Activated naive CD8-positive, alpha-beta T cell treated with anti-CD3 and anti-CD28 coated beads, Interleukin-2, amount 50 U/mL, for 16 hours (primary cell): ENCODE measurements at places on chromosomes 7 and 10.

GRCh38 chr10:63133821-63134557 lies 861 bp downstream of the NRBF2 start:
- DNase-seq = no peak

DNA sequence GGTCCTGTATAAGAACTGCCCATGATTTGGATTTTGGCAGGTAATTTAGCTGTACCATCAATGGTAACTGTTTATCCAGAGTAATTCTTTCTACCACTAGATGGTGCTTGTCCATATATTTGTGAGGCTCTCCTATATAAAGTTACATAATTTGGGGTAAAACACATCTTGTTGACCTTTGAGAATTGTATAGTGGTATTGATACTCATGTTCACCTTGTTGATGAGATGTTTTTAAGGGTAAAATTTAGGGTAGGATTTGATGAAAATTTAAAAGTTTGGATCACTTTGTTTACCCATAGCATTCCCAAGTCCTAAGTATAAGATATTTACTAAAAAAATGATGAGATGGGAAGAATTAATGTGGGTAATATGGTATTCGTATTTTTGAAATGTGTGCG lies 31.6 kb downstream of the ST7 start:
- DNase-seq = no peak

DNA sequence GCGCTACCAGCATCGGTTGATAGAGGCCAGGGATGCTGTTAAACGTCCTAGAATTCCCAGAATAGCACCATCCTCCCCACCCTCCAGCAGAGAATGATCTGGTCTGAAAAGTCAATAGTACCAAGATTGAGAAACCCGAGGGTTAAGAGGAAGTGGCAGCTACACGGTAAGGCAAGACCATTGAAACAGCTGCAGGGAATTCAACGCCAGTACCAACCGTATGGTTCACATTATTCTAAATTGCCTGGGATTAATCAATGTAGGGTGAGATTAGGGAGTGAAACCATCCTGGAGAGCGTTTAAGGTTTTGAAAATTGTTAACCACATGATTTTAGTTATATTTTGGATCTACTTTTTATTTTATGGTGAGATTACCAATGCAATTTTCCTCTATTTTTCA lies 352.2 kb downstream of the PRPF18 start:
- DNase-seq = no peak

- no peak for DNase-seq
Observed at GRCh38 chr7:129123510-129123857, 21.0 kb upstream of the TSPAN33 start.

DNA sequence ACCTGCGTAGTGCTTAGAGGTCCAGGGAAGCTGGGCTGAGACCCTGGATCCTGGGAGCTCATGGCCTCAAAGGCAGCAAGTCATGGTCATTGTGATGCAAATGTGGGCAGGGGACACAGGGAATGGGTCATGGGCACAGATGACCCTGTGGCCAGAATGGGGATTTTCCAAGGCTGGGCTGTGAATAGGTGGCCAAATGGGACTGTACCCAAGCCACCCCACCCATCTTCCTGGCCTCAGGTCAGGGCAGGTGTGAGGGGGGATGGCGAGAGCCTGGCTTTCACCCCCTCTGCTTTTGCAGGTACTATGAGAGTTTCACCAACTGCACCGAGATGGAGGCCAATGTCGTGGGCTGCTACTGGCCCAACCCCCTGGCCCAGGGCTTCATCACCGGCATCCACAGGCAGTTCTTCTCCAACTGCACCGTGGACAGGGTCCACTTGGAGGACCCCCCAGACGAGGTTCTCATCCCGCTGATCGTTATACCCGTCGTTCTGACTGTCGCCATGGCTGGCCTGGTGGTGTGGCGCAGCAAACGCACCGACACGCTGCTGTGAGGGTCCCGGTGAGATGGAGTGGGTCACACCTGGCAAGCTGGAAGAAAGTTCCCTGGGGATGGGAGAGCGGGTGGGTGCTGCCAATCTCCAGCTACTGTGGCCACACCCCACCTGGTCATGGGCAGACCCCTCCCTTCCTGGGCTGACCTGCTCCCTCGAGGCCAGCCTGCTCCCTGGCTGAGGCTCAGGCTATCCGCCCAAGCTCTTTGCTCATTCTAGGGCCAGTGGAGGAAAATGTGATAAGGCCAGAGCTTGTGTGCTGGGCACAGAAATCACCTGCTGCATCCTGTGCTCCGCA lies 25.5 kb downstream of the RAMP3 start:
- no peak for DNase-seq

- DNase-seq = no peak
Observed at GRCh38 chr10:49170632-49171325, 17.4 kb downstream of the TMEM273 start.

DNA sequence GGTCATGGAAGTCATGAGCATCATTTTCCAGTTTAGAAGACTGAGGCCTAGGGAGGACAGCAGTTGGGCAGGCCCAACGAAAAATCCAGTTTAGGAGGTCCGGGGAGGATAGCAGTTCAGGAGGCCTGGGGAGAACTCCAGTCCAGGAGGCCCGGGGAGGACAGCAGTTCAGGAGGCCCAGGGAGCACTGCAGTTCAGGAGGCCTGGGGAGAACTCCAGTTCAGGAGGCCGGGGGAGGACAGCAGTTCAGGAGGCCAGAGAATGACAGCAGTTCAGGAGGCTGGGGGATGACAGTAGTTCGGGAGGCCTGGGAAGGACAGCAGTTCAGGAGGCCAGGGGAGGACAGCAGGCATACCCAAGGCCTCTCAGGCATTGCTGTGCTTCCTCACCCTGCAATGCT lies 453.4 kb downstream of the LRMDA start:
- DNase-seq = no peak

DNA sequence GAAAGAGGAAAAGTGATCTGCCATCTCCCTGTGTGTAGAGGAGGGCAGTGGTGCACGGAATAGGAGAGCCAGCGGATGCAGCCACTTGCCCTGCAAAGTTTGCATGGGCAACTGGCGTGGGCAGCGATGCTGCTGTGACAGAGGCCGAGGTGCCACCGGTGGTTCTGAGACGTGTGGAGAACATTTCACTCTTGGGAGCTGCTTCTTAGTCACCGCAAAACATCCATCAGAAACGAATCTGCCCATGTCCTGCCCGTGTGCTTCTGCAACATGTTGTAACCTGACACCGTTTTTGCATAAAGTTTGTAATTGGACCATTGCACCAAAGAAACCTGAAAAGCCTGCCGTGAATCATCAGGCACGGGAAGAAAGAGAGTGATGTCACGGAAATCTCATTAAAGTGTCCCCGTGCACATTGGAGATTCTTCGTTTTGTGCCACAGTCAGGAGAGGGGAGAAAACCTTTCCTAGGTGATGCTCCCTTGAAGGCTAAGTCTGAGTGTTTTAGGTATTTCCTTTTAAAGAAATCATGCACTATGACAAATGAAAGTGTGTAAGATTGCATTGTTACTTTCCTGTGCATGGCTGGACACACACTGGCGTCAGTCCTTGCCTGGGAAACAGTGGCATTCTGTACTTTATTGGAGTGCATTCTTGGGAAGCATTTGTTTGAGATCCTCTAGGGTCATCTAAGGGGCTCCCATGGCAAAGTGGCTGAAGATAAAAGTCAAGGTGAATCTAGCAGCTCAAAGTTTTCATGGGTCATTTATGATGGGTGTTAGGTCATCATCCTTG lies 302.6 kb downstream of the KLF6 start:
- DNase-seq = no peak

GRCh38 chr7:129434675-129435318 lies 565 bp downstream of the STRIP2 start:
- DNase-seq = no peak

DNA sequence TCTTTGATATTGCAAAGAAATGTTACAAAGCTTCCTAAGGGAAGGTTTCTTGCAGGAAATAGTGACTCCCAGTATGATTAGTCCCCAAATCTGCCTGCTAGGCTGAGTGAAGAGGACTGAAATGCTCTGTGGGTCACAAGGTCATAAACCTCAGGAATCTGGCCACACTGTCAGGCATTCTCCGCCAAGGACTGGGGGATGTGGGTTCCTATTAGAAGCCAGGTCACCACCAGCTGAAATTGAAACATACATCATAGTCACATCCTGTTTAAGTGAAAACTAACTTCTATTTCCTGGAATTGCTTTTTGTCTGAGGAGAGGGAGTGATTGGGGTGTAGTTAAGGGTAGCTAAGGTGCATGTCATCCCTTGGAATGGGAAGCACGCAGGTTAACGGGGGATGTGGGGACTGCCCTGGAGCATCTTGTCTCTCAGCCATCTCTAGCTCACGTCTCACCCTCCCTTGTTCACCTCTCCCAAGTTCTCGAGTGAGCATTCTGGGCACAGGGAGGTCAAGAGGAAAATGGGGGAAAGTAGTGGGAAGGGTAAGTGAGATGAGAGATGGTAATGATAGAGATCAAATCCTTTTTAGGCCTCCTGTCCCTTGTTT lies 12.0 kb upstream of the GSAP start:
- DNase-seq = no peak

DNA sequence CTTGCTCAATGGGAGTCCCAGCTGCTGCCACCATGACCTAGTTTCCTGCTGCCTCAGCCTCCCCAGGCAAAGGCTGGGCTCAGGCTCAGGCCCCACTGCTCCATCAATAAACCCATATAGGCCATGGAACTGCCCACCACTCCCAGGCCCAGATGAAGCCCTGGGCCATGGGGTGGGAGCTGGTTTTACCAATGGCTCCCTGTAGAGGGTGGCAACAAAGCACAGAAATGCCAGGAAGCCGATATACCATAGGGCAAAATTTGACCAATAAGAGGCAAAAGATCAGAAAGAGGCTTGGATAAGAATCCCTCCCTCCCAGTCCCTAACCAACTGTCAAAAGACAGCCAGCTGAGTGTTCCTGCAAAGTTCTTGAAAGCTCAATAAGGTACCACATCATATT lies 101.8 kb upstream of the DOCK1 start:
- DNase-seq = no peak

DNA sequence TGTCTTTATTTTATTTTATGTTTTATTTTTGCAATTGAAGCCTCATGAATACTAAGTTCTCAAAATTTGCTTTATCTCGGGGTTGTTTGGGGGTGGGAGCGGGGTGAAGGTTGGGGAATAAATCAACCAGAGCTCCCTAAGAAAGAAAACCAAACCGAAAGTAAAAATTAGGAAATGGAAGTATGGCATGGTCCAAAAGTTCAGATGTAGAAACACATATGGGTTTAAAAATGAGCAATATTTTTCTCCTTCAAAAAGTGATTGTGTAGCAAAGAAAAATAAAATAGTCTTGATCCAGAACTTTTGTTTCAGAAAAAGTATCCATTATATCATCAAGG lies 177.4 kb upstream of the PLXDC2 start:
- DNase-seq = no peak

DNA sequence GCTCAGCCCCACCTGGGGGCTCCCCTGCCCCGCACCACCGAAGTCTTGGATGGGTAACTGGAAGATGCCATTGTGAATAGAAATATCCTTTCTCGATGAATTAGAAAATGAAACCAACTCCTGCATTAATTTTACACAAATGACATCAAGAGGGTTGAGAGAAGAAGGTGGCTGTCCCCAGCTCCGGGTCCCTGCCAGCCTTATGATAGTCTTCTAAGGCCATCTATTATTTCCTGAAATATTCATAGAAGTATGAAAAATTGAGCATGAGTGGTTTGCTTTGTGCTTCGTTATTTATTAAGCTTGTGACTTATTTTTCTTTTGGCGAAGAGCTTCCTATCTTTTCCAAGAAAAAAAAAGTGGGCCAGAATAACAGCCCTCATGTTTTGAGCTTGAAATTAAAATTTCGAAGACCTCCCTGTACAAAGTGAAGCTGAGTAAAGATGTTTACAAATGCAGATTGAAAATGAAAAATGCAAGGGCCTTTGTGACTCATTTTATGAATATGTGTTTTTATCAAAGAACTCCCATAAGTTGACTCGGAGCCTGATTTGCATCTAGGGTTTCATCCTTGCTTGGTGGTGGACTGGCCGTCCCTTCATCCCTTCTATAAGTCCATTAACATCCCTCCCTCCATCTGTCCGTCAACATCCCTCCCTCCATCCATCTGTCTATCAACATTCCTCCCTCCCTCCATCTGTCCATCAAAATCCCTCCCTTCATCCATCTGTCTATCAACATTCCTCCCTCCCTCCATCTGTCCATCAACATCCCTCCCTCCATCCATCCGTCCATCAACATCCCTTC lies 20.5 kb upstream of the CFAP46 start:
- no peak for DNase-seq

- no peak for DNase-seq
Observed at GRCh38 chr7:14902589-14903067, at the start of gene DGKB. Gene DGKB, minus strand, starts transcription at chr7:14902751.
